ENCODE measurements at places on chromosomes 6 and 20.

GRCh38 chr6:158457616-158458278 lies 102.1 kb upstream of the TMEM181 start:
- DNase-seq: no peak

DNA sequence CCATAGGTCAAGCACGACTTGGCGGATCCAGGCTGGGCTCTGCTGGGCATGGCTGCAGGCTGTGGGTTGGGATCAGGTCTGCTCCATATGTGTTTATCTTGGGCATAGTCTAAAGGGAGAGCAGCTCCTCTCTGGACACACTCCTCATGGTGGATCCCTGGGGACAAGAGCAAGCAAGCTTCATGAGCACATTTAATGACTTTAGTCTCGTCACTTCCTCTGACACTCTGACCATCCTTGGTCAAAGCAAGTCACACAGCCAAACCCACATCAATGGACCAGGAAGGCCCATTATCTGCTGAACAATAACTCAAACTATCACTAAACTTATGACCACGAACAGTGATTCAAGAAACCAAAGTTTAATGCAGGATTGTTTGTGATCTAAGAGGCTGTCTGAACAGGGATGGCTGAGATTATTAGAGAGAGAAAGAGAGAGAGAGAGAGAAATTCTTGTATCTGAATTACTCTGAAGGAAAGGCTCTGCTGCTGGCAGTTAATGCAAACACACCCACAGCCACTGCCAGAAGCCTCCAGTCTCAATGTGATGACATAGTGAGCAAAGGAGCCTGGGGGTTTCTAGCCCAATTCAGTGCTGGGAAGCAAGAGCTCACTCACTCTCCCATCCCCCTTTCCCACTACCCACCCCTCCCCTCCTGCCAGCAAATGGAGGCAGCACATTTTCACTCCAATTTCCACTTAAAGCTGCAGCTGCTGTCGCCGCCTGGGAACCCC lies 490.2 kb upstream of the SULF2 start:
- no peak for DNase-seq

- no peak for DNase-seq
Measured at GRCh38 chr6:165034271-165034741, 275.1 kb downstream of the C6orf118 start.

- DNase-seq: peak; percentile 42
Measured at GRCh38 chr20:36113566-36114250, 40.8 kb upstream of the EPB41L1 start.

GRCh38 chr20:47950124-47950912 lies 165.0 kb upstream of the SULF2 start:
- no peak for DNase-seq

GRCh38 chr20:49562311-49563014 lies 5.5 kb downstream of the PTGIS start:
- no peak for DNase-seq

DNA sequence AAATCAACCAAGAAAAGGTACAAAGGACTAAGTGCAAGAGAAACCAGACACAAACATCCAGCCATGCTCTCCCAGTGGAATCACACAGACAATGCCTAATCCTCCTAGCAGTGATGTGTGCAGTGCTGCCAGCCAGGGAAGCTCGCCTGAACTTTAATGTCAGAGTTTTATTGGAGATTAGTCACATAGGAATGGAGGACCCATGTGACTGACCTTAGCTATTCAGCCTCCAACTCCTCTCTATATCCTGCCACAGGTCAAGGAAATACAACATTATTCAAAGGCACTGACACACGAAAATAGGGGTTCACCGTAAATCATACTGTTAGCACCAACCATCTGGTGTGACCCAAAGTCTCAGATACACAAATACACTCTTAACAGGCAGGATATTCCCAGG lies 684.6 kb downstream of the DOK5 start:
- no peak for DNase-seq

DNA sequence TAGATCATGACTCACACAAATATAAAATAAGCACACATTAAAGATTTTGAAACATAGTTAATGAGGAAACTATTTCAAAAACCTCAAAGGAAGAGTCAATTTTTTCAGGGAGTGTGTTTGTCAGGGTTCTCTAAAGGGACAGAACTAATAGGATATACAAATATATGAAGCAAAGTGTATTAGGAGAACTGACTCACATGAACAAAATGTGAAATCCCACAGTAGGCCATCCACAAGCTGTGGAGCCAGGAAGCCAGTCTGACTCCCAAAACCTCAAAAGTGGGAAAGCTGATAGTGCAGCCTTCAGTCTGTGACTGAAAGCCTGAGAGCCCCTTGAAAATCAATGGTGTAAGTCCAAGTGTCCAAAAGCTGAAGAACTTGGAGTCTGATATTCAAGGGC lies 898.0 kb upstream of the EYS start:
- DNase-seq: no peak

- DNase-seq: no peak
Measured at GRCh38 chr20:6057691-6058090, 3.8 kb upstream of the LRRN4 start.

DNA sequence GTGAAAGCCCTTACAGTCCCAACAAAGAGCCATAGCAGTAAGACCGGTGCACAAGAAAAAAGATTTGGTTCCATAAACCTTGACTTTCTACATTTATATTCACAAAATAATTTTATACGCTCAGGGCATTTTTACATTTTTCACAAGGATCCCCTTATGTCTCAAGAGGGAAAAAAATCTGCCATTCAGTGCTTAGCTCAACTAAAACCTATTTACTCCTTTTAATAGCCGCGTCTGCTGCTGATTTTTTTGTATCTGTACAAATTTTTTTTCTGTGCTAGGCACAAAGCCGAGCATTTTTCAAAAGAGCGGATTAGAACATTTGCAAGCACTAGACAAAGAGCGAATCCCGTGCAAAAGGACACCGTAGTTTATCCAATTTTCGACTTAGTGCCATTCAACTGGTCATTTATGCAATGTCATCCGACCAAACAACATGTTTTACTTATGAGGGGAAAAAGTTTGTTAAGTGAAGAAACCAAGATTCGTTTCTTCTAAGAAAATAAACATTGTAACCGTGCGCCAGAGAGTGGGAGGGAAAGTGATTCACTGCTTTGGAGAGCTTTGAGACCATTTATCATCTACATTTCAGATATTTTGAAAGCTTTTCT lies 3.7 kb downstream of the TFAP2D start:
- no peak for DNase-seq

- no peak for DNase-seq
Measured at GRCh38 chr6:72589096-72589495, 32.8 kb upstream of the KCNQ5 start.

DNA sequence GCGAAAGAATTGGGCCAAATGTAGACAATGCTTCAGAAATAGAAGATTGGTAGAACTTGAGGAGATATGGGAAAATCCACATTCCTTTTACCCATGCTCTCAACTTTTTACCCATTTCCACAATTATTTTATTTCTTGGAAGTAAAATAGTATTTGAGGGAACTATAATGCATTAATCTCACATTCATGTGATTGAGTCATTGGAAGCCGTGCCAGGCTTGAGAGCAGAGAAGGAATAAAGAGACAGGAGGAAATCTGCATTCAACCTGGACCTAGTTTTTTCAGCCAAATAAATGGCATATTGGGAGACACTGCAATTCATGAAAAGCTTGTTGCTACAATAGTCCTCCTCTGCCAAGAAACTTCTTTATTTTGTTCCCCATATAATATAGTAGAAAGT lies 2.8 kb upstream of the NUP153 start:
- no peak for DNase-seq

GRCh38 chr6:3575701-3576100 lies 118.9 kb upstream of the SLC22A23 start:
- no peak for DNase-seq

DNA sequence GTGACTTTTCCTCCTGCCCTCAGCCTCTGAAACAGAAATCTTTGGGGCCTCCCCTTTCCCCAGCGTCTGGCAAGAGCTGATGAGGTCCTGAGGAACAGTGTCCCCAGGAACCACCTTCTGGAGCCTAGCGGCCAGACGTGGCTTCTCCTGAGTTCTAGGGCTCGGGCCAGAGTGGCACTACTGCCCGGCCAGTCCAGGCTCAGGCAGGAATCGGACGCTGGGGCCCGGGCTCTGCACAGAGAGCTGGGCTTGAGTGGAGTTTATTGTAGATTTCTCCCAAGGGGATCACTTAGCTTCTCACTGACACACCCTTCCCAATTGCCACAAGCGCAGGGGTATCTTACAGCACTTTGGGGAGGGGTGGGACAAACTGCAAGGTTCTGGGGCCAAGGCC lies 20.2 kb downstream of the SDCBP2 start:
- DNase-seq: no peak

- DNase-seq: no peak
Measured at GRCh38 chr6:20168690-20169089, 43.6 kb downstream of the MBOAT1 start.

- DNase-seq: no peak
Measured at GRCh38 chr6:140623498-140623897, 1249.0 kb upstream of the CITED2 start.

DNA sequence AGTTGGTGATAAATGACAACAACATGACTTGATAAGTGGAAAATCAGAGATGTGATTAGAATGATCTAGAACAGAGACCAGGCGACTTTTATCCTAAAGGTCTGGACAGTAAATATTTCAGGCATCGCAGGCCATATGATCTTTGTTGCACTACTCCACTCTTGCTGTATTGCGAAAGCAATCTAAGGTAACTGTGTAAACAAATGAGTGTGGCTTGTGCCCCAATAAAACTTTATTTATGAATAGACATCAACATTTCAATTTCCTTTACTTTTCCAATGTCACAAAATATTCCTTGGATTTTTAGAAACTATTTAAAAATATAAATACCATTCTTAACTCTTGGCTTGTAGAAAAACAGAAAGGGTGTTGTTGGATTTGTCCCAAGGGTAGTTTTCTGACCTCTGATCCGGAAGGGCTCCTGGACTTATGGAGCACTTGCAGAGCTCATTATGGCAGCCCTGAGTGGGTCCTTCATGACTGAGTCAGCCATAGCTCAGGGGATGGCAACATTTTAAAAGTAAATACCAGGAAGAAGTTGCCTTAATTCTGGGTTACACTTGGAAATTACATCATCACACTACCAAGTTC lies 34.5 kb downstream of the IL20RA start:
- no peak for DNase-seq

GRCh38 chr6:3868544-3868943 lies 19.4 kb downstream of the FAM50B start:
- no peak for DNase-seq

- DNase-seq: no peak
Measured at GRCh38 chr6:155333414-155333813, 19.1 kb upstream of the TFB1M start.

GRCh38 chr6:144951730-144952437 lies 666.7 kb downstream of the UTRN start:
- DNase-seq: no peak
